ENCODE measurements at places on chromosomes 2 and 18.

DNA sequence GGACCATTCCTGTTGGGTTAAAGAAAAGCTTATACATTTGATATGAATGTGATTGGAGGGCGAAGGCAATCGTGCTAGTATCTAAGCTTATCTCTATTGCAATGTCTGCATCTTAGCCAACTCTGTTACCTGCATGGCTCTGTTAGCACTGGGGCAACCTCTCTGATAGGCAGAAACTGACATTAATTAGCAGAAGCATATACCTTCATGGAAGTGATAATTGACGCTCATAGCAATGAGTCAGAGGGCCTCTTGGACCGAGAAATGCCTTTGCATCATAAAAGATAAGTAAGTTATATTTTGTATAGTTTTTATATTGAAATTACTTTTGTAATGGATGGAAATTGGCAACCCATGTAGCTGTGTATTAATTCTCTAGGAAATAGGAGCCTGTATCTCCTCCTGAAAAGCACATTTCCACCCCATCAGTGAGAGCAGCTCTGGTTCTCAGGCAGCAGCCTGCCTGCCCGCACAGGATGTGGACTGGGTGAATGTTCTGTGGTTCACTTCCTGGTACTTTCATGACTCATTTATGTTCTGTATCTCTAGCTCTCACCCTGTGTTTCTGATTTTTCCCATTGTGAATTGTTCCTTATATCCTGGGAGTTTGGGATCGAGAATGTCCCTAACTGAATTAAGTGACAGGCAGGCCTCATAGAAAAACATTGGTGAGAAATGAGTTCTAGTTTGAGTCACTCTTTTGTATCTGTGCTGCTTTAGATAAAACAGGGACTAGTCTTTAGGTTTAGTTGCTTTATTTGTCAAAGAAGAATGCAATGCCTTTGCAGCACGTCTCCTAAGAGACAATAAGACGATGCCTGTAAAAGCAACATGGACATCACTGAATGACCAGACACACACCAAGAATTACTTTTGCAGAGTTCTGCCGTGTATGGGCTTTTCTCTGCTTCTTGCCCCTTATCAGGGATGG lies 344.9 kb downstream of the DCDC2C start:
- peak; percentile 40 for DNase-seq

GRCh38 chr2:132374551-132374950 lies 42.1 kb upstream of the GPR39 start:
- no peak for DNase-seq

GRCh38 chr2:152823905-152824304 lies 105.5 kb downstream of the ARL6IP6 start:
- no peak for DNase-seq

DNA sequence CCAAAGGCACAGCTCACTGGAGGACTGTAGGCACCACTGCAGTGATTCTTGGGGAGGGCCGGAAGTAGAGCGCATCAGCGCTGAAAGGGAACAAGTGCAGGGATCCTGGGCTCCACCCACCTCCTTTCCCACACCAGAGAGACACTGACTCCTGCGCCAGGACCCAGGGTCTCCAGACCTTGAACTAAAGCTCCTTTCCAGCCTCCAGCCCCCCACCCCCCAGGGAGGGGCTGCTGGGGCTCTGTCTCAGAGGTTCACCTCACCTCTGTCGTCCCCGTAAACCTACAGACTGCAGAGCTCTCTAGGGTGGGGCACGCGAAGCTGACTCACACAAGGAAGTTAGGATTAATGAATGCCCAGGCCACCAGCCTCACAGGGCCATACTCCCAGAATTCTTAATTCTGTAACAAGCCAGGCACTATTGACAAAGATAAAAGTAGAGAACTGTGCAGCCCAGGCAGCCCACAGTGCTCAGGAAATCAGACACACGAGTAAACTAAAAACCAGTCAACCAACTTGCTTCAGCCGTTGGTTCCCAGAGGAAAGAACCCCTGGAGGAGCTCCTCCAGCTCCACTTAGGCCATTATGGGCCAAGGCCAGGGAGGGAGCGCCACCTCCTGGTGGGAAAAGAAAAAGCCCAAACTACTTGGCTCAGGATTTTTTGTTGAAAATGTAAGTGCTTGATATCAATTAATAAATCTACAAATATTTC lies 45.1 kb upstream of the ACAA2 start:
- peak; percentile 83 for DNase-seq

DNA sequence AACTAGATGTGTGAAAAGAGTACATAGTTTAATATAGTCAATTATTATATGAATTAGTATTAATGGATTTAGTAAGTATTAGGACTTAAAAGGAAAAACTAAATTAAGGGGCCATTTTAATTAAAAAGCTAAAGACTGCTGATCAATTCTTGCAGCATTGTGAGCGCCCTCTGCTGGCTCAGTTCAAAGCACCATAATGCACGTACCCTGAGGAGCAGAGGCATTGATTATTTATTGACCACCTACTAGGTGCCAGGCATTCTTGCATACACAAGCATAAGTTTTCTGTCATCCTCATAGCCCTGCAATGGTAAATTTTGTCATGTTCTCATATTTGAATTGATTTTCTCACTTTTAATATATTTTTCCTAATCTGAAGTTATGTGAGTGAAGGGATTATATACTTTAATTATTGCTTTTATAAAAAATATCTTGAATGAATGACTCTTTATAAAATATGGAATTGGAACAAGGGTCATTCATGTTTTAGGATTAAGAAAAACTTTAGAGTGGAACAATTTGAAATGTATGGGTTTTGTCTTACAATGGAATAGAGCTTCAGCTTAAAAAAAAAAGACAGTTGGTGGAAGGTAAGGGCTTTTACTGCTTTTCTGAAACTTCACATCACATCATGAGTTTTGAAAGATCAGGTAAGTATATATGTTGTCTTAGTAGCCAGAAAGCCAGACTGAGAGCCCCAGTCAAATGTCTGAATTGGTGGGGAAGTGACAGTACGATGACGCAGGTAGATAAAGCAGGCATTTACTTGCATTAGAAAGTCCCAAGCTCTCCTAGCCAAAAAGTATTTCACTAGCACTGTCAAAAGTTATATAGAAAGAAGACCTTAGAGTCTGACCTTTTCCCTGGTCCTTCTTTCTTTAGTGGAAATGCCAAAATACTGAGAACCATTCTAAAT lies 9.7 kb downstream of the ITGA4 start:
- peak; percentile 85 for DNase-seq

DNA sequence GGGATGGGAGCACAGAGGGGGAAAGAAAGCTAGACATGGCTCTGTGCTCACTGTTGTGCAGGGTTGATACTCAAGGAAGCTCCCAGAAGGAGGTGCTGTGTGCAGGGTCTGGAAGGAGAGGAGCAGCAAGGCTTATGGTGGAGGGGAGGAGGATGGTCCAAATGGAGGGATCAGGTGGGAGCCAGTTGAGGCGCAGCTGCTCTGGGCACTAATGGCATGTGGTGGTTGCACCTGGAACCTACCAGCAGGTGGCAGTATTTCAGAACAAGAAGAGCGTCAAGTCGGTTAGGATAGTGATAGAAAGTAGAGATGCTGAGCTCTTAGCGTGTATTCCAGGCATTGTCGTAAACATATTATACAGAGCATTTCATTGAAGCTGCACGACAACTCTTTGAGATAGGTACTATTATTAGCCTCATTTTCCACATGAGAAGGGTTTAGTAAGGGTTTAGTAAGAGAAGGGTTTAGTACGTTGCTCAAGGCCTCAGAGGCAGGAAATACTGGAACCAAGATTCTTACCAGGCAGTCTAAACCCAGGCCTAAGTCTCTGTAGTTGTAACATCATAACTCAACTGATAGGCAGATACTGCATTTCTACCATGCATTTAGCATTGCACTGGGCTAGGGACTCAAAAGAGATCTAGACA lies 223.7 kb downstream of the CYP26B1 start:
- DNase-seq: peak; percentile 93

- no peak for DNase-seq
These were observed 185.0 kb upstream of the SMIM21 start for GRCh38 chr18:75612456-75612855.

DNA sequence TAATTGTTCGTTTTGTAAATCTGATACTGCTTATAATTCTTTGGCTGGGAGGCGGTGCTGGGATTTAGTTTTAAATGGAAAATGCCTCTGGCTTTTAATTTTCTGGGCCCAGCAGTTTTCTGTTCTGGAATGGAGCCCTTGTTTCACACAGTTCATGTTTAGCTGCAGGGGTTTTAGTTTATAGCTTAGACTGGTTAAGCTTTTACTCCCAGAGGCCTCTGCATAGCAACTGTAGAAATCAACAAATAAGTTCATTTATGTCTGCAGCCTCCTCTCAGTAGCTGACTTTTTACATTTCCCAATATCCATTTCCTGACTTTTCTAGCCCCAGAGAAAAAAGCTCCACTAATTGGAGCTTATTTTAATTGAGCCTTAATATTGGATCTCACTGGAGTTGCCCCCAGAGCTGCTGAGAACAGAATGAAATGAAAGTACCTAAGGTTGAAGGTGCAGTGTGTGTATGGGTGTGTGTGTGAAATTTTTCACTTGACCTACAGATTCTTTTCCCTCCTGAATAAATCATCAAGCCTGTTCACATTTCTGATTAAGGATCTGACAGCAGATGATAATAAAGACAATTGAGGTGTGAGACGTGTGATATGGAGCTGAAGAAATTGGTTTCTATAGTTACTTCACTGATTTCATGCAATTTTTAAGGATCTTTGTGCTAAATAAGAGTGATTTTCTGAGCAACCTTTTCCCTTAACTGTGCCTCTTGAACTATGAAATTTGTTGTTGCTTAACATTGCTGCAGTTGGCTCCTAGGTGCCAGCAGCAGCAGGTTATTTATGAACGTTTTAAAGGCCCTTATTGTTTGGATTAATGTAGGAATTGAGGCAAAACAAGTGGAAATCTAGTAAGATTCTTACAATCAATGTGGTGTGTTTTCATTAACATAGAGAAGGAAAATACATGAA lies 109.6 kb downstream of the TAF4B start:
- no peak for DNase-seq

- DNase-seq: no peak
These were observed 71.6 kb downstream of the MREG start for GRCh38 chr2:215941726-215942125.

- DNase-seq: no peak
These were observed 12.4 kb downstream of the RALB start for GRCh38 chr2:120265006-120265405.

DNA sequence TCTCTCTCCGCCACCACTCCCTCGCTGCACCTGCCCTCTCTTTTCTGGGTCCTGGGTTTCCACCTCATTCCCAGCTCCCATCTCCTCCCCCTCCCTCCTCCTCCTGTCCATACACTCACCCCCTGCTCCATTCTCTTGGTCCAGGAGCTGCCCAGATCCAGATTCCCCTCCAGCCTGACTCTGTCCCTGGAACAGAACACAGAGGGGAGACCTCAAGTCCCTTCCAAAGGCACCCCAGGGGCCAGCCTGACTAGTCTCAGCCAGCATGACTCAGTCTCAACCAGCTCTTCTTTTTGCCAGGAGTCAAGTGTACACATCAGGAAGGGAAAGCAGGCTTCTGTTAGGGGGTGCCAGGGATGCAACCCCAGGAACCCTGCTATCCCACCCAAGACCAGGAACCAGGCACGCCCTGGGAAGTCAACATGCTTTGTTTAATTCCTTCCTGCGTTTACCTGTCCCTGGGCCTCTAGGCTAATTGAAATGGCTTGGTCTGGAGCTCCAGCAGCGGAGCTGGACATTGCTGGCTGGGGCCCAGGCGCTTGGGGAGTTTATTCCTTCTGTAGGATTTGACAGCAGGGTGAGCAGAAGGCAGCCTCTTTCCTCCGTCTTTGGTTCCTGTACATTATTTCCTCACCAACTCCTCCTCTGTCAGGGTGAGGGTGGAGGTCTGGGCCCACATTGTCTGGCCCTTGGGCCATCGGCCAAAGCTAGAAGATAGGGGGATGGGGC lies 28.4 kb upstream of the SELENOI start:
- DNase-seq: no peak

- no peak for DNase-seq
These were observed 33.8 kb downstream of the RNF144A start for GRCh38 chr2:6951046-6951445.

DNA sequence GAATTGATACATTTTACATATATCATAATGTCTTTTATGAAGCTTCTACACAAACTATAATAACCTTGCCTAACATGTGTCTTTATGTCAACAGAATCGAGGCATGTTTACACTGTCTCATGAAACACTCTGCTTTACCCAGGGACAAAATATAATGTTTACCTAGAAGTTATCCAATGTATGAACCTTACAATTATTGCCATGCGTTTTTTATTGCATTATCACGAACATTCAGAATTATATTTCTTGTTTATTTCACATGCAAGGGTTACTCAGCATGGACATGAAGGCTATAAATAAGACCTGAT lies 19.8 kb downstream of the LONRF2 start:
- DNase-seq: no peak

GRCh38 chr2:216002101-216002678 lies 11.2 kb downstream of the MREG start:
- DNase-seq: no peak

DNA sequence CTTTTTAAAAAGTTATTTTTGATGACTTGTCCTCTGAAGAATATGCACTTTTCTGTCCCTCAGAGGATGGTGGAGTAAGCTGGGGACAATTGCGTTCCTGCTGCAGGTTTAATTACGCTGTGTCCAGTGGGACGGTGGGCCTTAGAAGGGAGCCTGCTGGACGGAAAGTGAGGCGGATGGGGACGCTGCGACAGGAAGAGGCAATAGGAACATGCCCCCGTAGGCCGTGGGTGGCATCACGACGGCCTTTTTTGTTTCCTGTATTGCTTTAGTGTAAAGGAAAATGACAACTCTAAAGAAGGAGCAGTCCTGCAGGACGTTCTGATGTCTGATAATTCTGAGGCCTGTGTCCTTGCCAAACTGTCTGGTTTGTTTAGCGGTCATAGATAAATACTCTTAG lies 121.6 kb downstream of the NFATC1 start:
- no peak for DNase-seq

GRCh38 chr2:238434846-238435751 lies 8.4 kb downstream of the ASB1 start:
- no peak for DNase-seq

GRCh38 chr2:203782262-203782976 lies 76.0 kb downstream of the CD28 start:
- DNase-seq: peak; percentile 73

DNA sequence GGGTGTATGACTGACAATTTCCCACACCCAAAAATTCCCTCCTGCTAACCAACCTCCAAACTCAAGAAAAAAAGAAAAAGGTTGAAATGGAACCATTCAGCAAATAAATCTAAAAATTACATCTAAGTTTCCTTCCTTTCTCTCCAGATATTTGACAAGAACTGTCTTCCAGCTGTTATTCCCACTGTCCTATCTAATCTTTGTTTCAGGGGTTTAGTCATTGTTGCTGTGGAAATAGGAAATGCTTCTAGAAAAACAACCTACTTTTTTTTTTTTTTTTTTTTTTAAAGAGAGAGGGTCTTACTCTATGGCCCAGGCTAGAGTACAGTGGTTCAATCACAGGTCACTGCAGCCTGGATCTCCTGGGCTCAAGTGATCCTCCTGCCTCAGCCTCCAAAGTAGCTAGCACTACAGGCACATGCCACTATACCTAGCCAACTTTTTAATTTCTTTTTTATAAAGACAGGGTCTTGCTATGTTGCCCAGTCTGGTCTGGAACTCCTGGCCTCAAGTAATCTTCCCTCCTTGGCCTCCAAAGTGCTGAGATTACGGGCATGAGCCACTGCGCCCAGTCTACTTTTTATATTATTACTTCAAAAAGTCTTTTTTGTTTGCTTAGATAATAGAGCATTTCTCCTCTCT lies 88.1 kb downstream of the ITSN2 start:
- no peak for DNase-seq

Data from Karpas-422 (cell line).